ENCODE measurements at places on chromosomes 6 and 20.

DNA sequence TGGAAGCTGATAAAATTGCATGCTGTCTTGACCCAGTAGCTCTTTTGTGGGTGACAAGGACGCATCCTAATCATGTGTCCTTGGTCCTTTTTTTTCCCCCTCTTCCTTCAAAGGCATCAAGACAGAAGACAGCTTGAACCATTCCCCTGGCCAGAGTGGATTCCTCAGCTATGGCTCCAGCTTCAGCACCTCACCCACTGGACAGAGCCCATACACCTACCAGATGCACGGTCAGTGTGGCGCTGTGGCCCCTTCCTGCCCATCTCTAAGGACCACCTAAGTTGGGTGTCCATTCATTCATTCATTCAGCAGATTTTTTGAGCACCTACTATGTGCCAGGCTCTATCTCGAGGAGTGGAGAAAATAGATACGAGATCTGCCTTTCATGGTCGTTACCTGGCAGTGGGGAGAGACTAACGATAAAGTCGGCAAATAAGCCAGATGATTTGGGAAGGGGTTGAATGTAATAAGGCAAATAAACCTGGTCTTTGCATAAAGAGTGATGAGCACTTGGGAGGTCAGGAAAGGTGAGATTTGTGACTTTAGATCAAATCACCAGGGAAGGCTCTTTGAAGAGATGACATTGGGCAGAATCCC is 121.5 kb downstream of the EYA2 start:
- no peak for DNase-seq

GRCh38 chr6:37047689-37048402 is 42.4 kb downstream of the FGD2 start:
- no peak for DNase-seq

GRCh38 chr6:27478141-27478705 is 5.3 kb upstream of the ZNF184 start:
- DNase-seq, result no peak

- DNase-seq, result no peak
Measured at GRCh38 chr6:167919349-167919748, 78.1 kb upstream of the KIF25 start.

DNA sequence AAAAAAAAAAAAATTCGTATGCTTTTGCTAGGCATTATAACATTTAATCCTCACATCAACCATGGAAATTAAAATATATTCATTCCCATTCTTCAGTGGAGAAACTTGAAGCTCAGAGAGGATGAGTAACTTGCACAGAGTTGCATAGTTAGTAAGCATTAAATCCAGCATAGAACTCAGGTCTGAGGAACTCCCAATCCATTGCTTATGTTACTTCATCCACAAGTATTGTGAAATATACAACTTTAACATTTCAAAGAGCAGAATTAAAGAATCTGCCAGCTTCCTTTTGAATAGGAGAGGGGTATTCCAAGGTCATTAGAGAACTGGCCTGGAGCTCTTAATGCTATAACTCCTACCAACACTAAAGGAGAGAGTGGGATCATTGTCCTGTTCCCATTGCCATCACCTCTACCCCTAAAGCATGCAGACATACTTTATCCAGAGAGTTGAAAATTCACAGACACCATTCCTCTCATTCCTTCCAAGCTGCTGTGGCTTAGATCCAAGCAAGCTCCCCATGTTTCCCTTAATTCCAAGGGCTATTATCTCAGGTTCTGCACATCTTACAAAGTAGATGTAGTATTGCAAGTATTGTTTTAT is 91.9 kb downstream of the FLRT3 start:
- DNase-seq, result no peak

- no peak for DNase-seq
Measured at GRCh38 chr6:41463062-41463930, 82.9 kb upstream of the FOXP4 start.

- DNase-seq, result no peak
Measured at GRCh38 chr20:45934046-45934585, 367 bp upstream of the PCIF1 start.

DNA sequence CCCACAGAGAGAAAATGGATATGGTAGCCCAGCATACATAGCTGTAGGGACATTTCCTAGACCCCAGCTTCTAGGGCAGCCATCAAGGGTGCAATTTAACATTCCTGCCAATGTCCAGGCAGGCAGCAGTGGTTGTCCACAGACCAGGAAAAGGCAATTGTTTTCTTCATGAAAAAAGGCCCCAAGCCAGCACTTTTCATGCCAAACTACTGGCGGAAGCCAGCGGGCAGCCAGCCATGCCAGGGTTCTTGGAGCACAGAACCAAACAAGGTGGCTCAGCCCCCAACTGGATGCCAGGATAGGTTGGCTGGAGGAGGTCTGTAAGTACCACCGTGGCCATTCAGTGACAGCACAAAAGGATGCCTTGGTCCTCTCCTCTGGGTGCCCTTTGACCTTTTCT is 94.6 kb downstream of the BANF2 start:
- no peak for DNase-seq

DNA sequence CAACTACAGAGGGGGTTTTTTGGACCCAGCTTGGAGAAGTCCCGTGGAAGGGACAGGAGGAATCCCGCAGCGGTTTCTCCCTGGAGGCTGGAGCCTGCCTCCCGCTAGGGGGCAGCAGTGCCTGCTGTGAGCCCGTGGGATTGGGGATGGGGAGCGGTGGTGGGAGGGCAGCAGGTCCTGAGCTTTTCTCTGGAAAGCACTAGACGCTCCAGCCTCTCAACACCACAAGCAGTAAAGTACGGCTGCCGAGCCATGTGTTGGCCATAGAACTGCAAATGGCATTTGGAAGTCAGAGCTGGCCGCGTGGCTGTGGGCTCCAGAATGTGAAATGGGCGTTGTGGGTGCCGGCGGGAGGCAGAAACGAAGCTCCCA is 47.8 kb downstream of the GMPR start:
- DNase-seq, result no peak

GRCh38 chr6:64270083-64270482 is 634.5 kb downstream of the PHF3 start:
- DNase-seq, result no peak

- DNase-seq, result no peak
Measured at GRCh38 chr6:34510299-34510698, 44.4 kb downstream of the PACSIN1 start.

- DNase-seq, result no peak
Measured at GRCh38 chr6:31634131-31634530, 13.6 kb downstream of the PRRC2A start.

DNA sequence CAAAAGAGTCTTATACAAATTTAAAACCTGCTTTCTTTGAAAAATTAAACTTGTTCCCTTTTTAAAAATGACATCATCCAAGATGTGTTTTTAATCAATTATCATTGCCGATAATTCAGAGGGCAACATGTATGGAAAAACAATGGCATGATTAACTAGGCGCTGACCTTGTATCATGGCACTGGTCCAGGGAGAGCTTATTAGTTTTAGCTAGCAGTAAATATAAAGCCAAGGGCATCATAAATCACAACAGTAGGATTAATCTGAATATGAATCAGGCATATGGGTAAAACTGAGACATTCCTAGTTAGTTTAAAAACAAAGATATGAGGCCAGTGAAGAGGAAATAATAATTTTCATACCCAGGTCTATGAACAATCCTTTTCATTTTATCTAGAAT is 374.0 kb downstream of the HDGFL1 start:
- no peak for DNase-seq

DNA sequence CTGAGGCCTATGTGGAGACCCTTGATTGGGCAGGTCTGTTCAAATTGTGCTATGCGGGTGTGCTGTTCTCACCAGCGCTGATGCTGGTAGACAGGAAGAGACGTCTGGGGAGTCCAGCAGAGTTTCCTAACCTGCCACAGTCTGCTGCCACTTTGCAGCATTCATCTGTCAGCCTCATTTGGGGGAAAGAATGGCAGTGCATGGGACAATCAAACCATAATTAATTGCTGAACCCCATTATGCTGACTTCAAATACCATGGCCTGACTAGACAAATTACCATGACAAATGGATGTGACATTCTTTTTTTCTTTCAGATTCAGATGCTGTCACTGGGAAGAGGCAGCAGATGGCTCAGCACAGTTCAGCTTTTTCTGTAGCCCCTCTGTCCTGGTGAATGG is 171.4 kb upstream of the SYNDIG1 start:
- DNase-seq, result no peak

DNA sequence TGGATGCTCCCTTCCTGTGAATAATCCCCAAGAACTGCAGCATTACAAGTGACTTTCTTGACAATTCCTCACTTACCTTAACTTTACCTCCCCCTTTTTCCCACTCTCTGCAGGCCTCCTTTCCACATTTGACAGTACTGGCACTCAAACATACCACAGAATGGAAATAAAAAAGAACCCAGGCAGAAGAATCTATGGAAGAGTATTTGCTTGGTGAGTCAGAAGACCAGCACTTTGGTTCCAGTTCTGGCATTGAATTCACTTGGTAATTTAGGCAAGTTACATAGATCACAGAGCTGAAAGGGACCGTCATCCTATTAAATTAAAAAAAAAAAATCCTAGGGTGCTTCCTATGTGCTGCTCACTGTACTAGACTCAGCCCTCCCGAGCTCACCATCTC is 55.0 kb downstream of the BTBD9 start:
- no peak for DNase-seq

DNA sequence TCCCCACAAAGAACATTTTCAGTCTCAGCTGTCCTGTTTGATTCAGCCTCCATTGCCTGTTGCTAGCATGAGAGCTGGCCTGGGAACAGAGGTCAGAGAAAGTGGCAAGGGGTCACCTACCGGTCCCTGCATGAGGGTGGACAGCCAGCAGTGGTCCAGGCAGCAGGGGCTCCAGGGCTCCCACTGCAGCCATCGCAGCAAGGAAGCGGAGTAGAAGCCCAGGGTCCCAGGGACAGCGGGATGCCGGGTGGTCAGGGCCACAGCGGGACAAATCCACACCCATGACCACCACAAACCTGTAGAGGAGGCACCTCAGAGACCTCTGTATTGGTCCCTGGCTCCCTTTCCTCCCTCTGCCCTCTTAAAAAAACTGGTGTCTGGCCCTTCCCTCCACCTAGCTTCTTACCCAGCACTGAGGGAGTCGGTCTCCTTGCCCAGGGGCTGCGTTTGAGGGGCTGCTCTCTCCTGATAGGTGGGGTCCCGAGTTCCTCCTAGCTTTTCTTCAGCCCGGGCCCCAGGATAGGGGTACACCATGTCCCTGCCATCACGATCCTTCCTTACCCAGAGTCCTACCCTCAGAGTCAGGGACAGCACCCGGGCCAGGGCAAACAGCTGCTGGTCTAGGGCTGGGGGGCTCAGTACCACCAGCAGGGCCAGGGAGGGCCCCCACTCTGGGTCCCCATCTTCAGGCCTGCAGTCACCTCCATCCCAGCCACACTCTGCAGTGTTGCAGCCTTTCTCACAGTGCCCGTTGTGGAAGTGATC is 8.4 kb upstream of the GPSM3 start:
- DNase-seq, result no peak

- no peak for DNase-seq
Measured at GRCh38 chr6:151553416-151554165, 59.8 kb downstream of the CCDC170 start.

- DNase-seq, result no peak
Measured at GRCh38 chr20:57756921-57757320, 47.1 kb upstream of the PMEPA1 start.

- DNase-seq, result no peak
Measured at GRCh38 chr6:144749263-144749662, 464.1 kb downstream of the UTRN start.

DNA sequence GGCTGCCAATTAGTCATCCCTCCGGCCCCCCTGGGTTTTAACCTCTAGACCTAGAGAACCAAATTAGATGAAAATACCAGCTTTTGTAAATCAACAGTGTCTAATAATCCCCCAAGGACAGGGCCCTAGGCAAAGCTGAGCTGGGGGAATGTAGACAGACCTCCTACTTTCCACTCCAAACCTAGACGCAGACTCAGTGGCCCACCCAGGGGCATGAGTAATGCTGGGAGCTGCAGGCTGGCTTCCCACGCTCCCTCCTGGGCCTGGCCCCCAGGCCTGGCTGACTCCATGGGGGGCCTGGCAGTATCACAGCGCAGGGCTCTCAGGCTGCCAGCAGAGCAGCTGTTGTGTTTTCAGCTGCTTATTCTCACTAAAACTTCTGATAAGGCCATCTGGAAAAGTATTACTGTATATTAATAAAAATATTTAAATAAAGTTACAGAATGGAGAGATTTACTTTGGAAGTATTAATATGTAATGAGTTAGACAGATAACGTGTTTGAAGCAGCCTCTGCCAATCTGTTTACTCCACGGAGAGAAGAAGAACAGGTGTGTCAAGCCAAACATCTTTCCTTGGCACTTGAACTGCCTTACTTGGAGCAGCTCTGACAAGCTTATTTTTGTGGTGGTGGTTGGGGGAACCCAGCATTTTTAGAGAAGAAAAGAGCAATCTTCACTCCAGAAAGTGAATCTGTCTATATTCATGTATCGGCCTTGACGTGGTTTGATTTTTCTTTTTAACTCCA is 144.0 kb upstream of the AGPAT4 start:
- no peak for DNase-seq

- DNase-seq, result no peak
Measured at GRCh38 chr6:49743429-49743828, 759 bp downstream of the CRISP3 start.

GRCh38 chr6:14910692-14911547 is 334.9 kb upstream of the JARID2 start:
- peak; percentile 78 for DNase-seq

GRCh38 chr6:127191716-127192115 is 73.2 kb downstream of the RSPO3 start:
- no peak for DNase-seq

DNA sequence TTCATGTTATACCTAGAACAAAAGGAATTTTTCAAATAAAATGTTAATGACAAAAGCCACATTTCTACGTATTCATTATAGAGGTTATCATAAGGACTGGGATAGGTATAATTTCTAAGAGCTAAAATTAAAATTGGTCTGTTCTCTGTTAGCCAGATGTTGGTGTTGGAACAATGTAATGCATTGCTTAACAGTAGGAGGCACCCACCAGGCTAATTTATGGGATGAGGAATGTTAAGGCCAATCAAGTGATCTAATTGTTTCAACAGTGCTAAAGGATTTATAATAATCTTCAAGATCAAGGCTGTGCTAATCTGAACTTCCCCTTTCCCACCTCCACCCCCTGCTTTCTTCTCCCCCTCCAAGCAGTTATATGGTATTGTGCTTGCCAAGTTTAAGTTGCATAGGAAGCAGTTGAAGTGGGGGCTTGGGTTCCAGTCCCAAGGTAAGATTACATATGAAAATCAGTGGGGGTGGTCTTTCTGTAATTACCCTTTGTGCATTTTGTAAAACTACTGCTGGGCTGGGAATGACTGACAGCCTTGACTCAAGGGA is 89.2 kb upstream of the BACH2 start:
- no peak for DNase-seq

- DNase-seq, result no peak
Measured at GRCh38 chr6:99016355-99016754, 68.6 kb upstream of the FBXL4 start.

Data from GM12878 (cell line).